ENCODE measurements at places on chromosomes 2 and 18. TPM values are rescaled to one million over a fixed set of nuclear protein-coding genes. Genes with fewer than 3 reads are reported as not detected.

The SLC9A2 gene
- total RNA-seq, result 92.9 TPM

DNA sequence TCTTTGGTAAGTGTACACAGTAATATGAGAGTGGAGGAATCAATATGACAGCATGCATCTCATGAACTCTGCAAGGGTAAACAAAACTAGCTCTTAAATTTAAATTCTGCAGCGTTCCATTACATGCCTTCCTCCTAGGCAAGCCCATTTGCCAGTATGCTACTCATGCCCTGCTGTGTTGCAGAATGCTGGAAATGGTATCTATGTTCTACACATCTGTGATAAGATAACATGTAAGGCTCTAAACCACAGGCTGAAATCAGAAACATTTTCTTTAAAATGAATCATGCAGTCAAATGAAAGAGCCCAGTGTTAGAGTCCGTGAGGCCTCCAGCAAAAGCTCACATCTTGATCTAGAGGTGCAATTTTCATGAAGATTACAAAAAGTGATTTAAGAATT, 112.8 kb upstream of the FN1 start:
- no peak for DNase-seq

The SLC9A4 gene
- 0.32 TPM for total RNA-seq

GRCh38 chr2:42712934-42713333, 51.0 kb downstream of the OXER1 start:
- DNase-seq, result no peak

The KLHL30 gene
- total RNA-seq, result 1.1 TPM

The ACADL gene
- 0.19 TPM for total RNA-seq

GRCh38 chr2:13550285-13551231, 833.8 kb downstream of the TRIB2 start:
- DNase-seq, result no peak

DNA sequence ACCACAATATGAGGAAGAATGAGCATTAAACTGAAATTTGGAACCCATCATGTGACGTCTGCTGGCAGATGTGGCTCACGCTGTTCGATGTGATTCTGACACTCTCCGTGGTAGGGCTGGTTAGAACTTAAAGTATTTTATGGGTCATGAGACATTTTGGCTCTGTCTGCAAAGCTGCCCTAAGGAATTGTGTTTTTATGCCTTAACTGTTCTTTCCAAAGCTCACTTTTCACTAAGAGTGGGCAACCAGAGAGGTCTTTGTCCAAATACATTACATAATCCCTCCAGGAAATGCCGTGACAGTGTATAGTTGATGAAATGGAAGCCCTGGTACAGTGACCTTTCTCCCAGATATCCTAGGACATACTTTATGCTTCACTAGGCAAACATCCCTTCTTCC, 119.1 kb downstream of the AQP4 start:
- DNase-seq, result no peak

DNA sequence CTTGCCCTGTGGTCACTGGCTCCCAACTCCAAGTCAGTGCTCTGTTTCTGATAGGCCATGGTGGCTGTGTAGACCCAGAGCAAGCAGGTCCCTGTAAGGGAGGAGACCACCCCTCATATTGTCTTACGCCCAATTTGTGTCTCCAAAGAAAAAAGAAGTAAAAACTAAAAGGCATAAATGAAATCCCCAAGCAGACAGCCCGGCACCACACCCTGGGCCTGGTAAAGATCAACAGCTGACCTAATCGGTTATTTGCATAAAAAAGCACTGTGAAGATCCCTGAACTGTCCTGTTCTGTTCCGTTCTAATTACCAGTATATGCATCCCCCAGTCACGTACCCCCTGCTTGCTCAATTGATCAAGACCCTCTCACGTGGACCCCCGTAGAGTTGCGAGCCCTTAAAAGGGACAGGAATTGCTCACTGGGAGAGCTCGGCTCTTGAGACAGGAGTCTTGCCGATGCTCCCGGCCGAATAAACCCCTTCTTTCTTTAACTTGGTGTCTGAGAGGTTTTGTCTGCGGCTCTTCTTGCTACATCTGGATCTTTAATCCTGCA, 364.1 kb upstream of the HS6ST1 start:
- DNase-seq, result no peak

- DNase-seq, result no peak
These were observed 177.6 kb upstream of the CCDC68 start for GRCh38 chr18:55136864-55137263.

- no peak for DNase-seq
These were observed 26.7 kb downstream of the POLR1A start for GRCh38 chr2:86078774-86079545.

DNA sequence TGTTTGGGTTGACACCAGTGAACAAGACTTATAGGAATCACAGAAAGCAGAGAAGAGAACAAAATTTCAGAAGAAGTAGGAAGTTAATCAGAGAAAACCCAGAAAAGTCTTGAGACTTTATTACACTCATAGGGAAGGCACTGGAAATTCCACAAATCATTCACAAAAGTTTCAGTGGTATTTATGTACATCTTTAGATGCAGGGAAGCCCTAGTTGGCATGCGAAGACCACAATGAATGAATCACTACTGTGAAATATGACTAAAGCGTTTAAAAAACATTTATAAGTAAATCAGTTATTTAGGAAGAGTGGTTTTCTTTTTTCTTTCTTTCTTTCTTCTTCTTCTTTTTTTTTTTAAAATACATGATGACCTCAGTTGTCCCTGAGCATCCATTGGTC, 105.1 kb downstream of the NUP35 start:
- DNase-seq, result no peak

DNA sequence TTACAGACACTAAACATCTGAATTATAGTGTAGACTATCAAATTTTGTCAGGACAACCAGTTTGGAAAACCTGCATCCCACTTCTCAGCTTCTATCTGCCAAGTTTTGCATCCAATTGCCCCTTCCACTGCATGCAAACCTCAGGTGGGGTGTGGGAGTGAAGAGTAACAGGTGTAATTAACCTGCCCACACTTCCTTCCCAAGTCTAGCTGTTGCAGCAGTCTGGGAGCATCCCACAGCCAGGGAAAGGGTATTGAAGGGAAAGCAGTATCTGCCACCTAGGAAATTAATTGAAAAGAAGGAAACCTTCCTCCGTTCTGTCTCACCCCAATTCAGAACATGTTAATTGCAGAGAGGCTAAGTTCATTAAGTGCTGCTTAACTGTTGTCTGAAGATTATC, 189.9 kb downstream of the NCKAP5 start:
- no peak for DNase-seq

DNA sequence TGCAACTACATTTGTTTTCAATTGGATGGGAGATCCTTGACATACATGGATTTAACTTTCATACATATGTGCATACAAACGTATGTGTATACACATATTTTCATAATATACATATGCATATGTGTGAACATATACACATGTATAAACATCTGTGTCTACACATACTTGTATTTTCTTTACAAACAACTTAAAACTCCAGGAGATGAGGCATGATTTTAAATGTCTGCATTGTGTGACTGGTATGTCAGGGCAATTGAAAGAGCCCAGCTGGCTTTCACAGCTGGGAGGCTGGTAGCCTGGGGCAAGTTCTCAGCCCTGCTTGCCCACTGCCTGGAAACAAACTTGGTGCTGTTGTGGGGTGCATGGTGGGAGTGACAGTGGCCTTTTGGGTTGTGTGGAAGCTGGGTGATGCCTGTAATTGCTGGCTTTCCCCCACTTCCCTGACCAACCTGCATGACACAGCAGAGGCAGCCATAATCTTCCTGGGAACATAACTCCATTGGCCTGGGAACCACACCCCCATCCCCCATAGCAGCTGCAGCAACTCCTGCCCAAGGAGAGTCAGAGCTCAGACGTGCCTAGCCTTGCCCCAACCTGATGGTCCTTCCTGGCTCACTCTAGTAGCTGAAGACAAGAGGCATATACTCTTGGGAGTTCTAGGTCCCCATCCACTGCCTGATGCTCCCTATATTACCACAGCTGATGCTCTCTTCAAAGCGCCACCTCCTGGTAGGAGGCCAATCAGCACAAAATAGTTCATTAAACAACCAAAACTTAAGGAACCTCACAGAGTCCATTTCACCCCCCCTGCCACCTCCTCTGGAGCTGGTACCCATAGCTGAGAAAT, 158.3 kb downstream of the CERS6 start:
- DNase-seq, result no peak

Measured in mucosa of descending colon (tissue), 3 donors.